T-helper 17 cell (primary cell): ENCODE measurements at places on chromosomes 5 and 9.
A peak's percentile ranks its signal among the peaks of the same experiment; 100 is the strongest.

DNA sequence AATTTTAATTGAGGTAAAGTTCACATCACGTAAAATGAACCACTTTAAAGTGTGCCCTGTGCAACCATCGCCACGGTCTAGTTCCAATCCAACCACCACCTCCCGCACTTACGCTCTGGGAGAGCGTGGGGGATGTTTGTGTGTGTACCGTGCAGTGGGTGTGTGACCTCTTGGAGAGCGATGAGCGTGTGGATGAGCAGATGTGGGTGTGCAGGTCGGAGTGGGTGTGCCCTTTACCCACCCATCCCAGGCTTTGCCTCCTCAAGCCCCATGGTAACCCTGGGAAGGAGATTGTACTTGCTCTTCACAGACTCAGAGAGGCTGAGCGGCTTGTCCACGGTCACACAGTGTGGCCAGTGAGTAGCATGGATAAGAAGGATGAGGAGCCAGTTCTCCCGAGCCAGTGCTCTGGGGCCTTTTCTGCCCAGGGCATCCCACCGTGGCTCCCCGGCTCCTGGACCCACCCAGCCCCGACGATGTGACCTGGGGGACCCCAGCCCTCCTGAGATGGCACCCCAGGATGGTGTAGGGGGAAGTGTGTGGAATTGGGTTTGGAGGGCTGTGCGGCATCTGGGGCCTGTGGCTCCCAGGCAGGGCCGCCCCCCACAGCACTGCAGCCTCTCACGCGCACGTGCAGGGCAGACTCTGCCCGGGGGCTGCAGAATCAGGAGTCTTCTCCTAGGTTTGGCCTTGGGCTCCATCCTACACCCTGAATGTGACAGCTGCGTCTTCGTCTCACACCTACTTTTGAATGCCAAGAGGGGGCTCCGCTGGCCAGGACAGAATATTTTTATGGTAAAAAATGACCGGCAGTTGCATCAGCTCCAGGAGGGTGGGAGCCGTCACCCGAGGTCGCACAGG, 13.6 kb downstream of the LHX3 start:
- DNase-seq, result no peak

GRCh38 chr5:108711898-108712297, 35.8 kb upstream of the FER start:
- DNase-seq, result no peak

DNA sequence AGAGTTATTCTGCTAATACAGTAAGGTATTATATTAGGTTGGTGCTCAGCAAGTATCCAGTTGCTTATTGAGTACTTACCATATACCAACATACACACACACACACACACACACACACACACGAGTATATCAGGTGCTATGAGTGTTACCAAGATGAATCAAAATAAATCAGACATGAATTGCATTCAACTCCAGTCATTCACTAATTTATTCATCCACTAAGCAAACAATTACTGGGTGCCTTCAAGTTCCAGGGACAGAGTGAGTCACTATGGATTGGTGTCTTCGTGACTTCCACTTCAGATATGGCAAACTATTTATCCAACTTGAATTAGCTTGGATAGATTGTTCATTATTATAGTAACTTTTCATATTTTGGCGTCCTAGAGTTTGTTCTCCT, 140.7 kb upstream of the SLC44A1 start:
- no peak for DNase-seq

DNA sequence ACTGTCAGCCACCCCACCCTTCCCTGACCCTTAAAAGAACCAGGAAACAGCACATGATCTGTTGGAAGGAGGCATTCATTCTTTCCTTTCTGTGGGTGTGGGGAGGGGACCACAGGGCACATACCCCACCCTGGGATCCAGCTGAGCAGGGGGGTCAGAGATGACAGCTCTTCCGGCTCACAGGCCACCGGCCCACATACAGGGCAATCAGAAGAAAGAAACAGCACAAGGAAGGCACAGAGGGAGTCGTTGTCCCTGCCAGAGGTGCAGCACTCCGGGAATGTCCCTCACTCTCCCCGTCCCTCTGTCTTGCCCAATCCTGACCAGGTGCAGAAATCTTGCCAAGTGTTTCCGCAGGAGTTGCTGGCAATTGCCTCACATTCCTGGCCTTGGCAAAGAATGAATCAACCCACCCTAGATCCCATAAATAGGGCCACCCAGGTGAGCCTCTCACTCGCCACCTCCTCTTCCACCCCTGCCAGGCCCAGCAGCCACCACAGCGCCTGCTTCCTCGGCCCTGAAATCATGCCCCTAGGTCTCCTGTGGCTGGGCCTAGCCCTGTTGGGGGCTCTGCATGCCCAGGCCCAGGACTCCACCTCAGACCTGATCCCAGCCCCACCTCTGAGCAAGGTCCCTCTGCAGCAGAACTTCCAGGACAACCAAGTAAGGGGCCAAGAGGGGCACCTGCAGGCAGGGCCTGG, at the start of gene LCN2:
Gene LCN2, plus strand, starts transcription at position 453 of the 701 bp plus-strand sequence. Its CDS starts 73 bp downstream, at position 526.
- no peak for DNase-seq

DNA sequence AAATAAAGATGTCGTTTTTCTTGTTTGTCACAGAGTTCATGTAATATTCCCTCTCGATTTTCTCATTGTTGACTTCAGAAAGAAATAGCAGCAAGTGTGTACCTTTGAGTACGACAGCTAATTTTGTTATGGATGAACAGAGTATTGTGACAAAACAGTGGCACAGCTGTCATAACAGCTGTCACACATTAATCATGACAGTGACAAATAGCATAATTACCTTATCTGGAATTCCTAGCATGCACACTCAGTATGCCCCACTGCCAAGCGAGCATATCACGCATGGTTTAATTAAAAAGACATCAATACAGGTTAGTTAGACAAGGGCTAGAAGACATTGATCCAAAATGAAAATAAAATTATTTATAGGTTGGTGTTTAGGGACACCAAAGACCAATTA, 375.1 kb downstream of the SPATA31D1 start:
- no peak for DNase-seq

DNA sequence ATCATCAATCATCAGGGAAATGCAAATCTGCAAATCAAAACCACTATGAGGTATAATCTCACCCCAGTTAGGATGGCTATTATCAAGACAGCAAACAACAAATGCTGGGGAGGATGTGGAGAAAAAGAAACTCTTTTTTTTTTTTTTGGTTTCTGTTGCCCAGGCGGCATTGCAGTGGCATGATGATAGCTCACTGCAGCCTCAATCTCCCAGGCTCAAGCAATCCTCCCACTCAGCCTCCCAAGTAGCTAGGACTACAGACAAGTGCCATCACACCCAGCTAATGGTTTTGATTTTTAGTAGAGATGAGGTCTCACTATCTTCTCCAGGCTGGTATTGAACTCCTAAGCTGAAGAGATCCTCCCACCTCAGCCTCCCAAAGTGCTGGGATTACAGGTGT, 5.4 kb upstream of the CNTRL start:
- DNase-seq, result no peak

DNA sequence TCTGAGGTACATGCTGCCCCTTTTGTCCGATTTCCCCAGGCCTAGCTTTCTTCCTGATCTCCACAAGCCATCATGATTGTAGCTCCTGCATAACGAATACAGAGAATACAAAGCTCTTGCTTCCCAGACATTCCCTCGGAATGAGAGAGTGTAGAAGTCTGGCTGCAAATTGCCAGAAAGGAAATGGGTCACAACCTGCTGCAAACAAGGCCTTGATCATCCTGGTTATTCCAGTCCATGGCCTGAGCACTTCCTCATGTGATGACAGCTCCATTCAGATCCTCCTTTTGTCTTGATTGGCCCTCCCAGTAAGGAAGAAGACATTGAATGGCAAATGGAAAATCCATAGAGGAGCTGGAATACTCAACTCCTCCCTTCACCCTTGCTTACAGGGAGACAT, 136.0 kb upstream of the ADRA1B start:
- no peak for DNase-seq

- DNase-seq, result no peak
Measured at GRCh38 chr9:84845956-84846900, 176.7 kb downstream of the NTRK2 start.

DNA sequence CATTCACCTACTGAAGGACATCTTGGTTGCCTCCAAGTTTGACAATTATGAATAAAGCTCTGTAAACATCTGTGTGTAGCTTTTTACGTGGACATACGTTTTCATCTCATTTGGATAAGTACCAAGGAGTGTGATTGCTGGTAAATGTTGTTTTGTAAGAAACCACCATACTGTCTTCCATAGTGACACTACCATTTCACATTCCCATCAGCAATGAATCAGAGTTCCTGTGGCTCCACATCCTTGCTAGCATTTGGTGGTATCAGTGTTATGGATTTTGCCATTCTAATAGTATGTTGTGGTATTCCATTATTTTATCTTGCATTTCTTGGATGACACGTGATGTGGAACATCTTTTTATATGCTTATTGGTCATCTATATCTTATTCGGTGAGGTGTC, 78.4 kb upstream of the RASGRF2 start:
- no peak for DNase-seq

DNA sequence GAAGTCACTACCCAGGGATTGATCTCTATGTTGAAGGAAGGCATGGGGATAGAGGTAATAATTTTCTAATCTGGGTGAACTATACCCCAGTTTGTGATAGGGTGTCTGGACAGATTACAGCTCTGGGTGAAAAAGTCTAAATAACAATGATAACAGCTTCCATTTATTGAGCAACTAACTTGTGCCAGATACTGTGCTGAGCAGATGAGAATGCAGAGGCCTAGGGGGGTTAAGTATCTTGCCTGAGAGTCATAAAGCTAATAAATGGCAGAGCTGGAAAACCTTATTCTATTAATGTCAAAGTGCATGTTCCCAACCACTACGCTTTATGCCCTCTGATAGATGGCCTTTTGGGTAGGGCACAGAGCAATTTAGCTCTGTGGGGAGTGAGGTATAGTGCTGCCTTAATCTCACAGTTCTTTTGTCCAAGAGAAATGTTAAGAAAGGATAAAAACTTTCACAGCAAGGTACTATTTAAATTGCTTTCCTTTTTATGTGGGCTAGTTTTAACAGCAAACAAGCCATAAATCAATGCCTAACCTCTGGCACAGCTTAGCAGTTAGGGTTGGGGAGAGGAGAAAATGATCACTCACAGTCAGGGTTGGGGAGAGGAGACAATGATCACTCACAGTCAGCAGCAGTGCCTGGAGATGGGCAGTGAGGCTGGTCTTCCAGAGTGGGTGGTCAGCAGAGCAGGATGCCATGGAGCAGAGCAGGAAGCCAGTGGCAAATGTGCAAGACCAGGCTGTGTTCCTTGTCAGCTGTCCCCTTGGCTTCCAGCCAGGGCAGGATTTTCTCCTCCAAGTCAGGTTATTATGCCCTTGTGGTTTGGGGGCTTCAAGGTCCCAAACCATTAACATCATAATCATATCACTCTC, 187.0 kb downstream of the CARTPT start:
- no peak for DNase-seq

- DNase-seq, result no peak
Measured at GRCh38 chr5:110644357-110644756, 82.1 kb downstream of the TMEM232 start.

- DNase-seq, result no peak
Measured at GRCh38 chr9:133137451-133138231, 16.6 kb upstream of the RALGDS start.

GRCh38 chr5:126370796-126371718, 52.2 kb upstream of the GRAMD2B start:
- DNase-seq, result no peak

DNA sequence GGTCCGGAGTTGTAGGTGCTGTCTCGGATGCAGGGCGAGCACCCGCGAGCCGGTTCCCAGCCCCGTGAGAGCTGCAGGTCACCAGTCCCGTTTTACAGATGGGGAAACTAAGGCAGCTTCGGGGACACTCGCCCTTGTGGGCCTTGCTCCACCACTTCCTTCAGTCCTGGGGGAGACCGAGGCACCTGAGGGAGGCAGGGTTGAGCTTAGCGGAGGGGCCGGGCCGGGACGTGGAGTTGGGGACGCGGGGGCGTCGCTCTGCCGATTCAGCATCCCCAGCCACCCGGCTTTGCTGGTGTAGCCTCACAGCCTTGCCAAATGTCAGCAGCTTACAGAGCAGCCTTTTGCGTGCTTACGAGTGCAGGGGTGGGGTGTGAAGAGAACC, 530 bp downstream of the BBLN start:
- DNase-seq, result peak; percentile 23

- DNase-seq, result no peak
Measured at GRCh38 chr9:125240649-125240999, 519 bp downstream of the HSPA5 start.

DNA sequence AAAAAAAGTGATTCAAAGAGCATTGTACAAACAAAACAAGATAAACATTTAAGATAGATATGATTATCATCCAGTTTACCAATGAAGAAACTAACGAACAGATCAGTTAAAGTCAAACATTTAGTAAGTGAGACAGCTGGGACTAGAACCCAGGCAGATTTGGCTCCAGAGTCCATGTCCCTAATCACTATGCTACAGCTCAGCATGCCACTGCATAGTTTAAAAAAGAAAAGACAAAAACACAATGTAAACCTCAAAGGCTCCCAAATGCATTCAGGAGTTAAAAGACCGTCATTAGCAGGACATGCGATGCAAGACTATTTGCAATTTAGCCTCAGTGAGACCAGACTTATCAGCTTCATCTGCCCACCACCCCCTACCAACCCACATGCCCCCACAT, 36.8 kb downstream of the DENND1A start:
- no peak for DNase-seq

GRCh38 chr5:128764601-128765310, 200.5 kb upstream of the SLC27A6 start:
- DNase-seq, result no peak

GRCh38 chr5:105503950-105504349, 1941.4 kb upstream of the NUDT12 start:
- DNase-seq, result no peak

DNA sequence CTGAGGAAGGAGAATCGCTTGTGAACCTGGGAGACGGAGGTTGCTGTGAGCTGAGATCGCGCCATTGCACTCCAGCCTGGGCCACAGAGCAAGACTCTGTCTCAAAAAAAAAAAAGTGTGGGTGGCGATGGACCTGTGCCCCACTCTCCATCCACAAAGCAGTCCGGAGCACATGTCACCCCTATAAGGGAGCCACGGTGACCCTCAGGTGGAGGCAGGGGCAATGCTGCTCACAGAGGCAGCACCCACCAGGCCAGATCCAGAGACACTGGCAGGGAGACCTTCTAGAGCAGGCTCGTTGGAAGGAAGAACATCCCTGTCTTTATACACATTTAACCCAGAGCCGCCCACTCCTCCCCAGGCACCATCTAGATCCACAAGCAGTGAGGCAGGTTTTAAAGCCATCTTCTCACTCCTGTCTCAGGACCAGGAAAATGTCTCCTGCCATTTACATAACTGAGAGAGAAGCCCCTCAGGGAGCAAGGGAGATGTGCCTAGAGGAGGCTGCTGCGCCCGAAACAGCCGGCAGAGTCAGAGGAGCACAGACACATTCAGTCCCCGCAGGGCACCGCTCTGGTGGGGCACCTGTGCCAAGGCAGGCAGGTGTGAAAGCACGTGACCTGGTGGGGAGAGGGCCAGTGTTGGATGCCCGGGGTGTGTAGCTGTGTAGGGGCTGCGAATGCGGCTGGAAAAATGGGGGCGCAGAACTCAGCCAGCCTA, 31.6 kb upstream of the ADAMTS2 start:
- no peak for DNase-seq

DNA sequence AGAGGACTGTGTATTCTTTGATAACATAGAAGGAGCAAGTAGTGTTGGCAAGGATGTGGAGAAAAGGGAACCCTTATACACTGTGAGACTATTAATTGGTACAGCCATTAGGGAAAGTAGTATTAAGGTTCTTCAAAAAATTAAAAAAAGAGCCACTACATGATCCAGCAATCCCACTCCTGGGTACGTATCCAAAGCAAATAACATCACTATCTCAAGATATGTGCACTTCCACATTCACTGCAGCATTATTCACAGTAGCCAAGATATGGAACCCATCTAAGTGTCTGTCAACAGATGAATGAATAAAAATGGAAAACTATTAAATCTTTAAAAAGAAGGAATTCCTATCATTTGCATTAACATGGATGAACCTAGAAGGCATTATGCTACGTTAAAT, 693.2 kb upstream of the RIOK2 start:
- no peak for DNase-seq
